ENCODE measurements at places on chromosomes 6 and 20. TPM values are rescaled to one million over a fixed set of nuclear protein-coding genes. Genes with fewer than 3 reads are reported as not detected.

- DNase-seq, result no peak
Measured at GRCh38 chr6:163327921-163328320, 86.6 kb upstream of the QKI start.

DNA sequence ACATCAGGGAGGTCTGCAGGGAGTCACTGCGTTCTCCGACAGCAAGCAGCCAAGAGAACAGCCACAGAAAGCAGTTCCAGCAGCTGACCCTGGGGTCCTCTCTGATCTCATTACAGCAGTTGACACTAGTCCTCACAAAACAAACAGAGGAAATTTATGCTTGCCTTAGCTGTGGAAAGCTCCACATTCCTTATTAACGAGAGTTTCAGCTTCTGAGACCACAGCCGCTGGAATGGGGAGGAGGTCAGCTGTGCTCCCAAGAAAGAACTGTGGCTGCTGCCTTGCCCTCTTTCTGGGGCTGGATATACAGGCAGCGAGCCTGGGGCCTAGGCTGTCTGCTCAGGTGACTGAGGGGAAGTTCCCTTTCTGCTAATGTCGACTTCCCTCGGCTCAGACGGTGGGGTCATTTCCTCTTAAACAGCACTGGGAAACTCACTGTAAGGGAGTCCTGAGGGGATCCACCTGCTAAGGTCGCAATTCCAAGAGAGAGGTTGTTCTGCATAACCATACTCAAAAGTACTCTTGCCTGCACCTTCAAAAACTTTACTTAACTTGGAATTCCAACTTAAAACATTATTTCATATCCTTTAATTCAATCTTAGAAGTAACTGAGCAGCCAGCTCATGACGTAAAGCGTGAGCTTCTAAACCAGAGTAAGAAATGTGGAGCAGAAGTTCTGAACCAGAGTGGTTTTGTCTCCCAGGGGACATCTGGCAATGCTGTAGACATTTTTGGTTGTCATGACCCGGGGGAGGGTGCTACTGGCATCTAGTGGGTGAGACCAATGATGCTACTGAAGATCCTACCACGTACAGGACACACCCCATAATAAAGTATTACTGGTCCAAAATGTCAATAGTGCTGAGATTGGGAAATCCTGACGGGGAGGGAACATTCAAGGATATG, 80.3 kb downstream of the BACH2 start:
- DNase-seq, result peak; percentile 25

GRCh38 chr20:62766716-62767115, 29.6 kb upstream of the MRGBP start:
- peak; percentile 67 for DNase-seq

Gene GPR31
- total RNA-seq, result not detected

Gene SLC35D3
- total RNA-seq, result 0.19 TPM

Gene CYP21A2
- total RNA-seq, result 0.94 TPM

Gene HLA-G
- total RNA-seq, result 1.9 TPM

Data from mucosa of descending colon (tissue), 3 donors.